Aortic smooth muscle cell (primary cell): ENCODE measurements at places on chromosomes 5 and 9. TPM values are rescaled to one million over a fixed set of nuclear protein-coding genes. Genes with fewer than 3 reads are reported as not detected.

The SYK gene
- total RNA-seq: under 0.01 TPM in 1 of 2 replicates, not detected in the other

The SOX30 gene
- total RNA-seq: not detected in 2 replicates

The CDO1 gene
- 3.5 and 7.4 TPM in 2 replicates for total RNA-seq

The PCDHB14 gene
- total RNA-seq: 0.92 and 1.1 TPM in 2 replicates

The PFN3 gene
- not detected in 2 replicates for total RNA-seq

The PPP6C gene
- total RNA-seq: 7.9 and 11.7 TPM in 2 replicates

The SPINK7 gene
- total RNA-seq: not detected in 2 replicates

The KIF20A gene
- 59.3 and 69.1 TPM in 2 replicates for total RNA-seq

The IL13 gene
- not detected in 2 replicates for total RNA-seq

The SELENOP gene
- total RNA-seq: 10.0 and 12.4 TPM in 2 replicates

The AUH gene
- 21.8 and 22.9 TPM in 2 replicates for total RNA-seq

The CDKN2B-AS1 gene
- total RNA-seq: 4.9 and 5.2 TPM in 2 replicates

The EIF4E1B gene
- total RNA-seq: not detected in 2 replicates

The LRRC19 gene
- not detected in 2 replicates for total RNA-seq

The MYMK gene
- not detected in 2 replicates for total RNA-seq

The FRRS1L gene
- total RNA-seq: not detected in 2 replicates

The ATOSB gene
- total RNA-seq: 28.6 and 34.7 TPM in 2 replicates

The PPP3R2 gene
- total RNA-seq: not detected in 2 replicates
